ENCODE measurements at places on chromosomes 7 and 10.

GRCh38 chr10:31317652-31318381 lies 1.2 kb upstream of the ZEB1 start:
- peak; percentile 88 for DNase-seq

- DNase-seq, result peak; percentile 30
Observed at GRCh38 chr7:8131694-8132605, 130.0 kb downstream of the ICA1 start.

DNA sequence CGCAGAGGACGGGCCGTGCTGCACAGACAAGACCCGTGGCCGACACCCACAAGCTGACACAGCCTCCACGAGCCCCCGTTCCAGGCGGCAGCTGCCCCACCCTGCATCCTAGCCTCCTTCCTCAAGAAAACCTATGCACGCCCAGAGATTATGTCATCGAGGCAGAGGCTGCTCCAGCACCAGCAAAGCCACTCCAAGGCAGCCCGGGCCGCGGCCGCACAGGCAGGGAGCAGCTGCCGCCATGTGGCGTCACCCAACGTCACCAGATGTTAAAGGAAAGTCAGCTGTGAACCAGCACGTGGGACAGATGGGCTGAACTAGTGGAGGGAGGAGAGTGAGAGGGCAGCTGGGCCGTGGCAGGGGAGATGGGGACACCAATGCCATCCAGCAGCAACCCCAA lies 59.8 kb downstream of the STK32C start:
- DNase-seq, result no peak

DNA sequence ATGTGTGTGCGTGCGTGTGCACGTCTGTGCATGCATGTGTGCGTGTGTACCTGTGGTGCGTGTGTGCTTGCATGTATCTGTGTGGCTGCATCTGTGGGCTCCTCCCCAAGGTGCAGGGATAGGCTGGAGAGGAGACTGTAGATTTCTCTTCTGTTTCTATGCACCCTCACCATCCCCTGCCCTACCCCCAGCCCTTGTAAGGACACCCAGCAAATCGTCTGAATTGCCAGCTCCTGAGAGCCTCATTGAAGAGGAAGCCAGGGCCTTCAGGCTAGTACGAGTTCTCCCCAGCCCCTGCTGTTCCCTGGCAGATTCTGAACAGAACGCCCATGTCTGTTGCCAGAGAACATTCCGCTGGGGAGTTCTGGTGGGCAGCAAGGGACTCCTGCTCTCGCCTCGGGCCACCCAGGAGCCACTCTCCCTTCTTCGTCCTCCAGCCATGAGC lies 17.0 kb upstream of the TRIM8 start:
- DNase-seq, result no peak

DNA sequence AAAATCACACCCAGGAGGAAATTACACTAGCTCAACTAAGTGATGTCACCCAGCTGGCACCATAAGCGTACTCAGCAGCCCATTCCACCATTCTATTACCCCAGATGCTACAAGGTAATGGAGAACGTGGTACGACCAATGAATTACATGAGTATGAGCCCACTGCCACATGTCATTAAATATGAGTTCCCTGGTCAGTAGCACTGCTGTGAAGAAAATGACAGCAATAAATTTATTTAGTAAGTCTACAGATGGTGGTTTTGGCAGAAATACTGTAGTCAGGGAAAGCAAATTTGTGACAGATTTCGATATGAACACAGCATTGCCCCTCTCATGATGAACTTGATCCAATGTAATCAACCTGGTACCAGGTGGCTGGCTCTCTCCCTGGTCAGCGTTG lies 154.2 kb downstream of the VWC2 start:
- no peak for DNase-seq

DNA sequence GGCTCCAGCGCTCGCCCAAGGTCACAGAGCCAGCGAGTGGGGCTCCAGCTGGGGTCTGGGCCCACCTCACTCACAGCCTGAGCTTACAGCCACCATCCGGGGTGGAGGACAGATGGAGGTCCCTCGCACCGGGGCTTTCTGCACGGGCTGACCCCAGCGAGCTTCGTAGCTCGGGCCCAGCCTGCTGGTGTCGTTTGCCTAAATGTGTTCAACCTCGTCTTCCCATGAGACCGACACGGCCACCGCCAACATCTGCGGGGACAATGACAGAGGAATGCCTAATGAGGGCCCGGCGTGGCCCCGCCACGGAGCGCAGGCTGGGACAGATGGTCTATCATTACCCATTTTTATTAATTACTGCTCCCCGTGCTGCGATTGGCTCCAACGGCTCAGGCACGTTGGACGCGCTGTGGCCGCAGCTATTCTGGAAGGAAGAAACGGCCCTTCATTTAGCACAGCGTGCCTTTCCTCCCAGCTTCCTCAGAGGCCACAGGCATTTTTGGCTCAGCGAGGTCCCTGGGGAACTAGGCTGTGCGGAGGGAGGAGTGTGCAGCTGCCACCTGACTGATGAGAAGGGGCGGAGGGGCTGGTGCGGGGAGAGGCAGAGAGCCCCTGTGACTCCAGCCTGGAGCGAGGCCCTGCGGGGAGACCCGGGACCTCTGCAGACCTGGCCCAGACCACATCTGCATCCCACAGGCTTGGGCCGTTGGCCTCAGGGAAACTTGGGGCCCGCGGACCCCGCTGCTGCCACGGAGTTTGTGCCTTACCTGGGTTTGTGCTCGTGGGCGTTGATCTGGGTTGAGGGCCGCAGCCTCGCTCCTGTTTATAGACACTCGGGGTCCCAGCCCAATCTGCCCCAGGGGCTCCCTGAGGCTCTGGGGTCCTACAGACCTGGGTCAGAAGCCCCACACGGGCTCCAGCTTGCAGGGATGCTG lies 22.9 kb upstream of the ELFN1 start:
- no peak for DNase-seq

GRCh38 chr7:40739257-40739656 lies 604.5 kb downstream of the SUGCT start:
- DNase-seq, result no peak

GRCh38 chr7:6330657-6331056 lies 58.2 kb upstream of the CYTH3 start:
- no peak for DNase-seq

DNA sequence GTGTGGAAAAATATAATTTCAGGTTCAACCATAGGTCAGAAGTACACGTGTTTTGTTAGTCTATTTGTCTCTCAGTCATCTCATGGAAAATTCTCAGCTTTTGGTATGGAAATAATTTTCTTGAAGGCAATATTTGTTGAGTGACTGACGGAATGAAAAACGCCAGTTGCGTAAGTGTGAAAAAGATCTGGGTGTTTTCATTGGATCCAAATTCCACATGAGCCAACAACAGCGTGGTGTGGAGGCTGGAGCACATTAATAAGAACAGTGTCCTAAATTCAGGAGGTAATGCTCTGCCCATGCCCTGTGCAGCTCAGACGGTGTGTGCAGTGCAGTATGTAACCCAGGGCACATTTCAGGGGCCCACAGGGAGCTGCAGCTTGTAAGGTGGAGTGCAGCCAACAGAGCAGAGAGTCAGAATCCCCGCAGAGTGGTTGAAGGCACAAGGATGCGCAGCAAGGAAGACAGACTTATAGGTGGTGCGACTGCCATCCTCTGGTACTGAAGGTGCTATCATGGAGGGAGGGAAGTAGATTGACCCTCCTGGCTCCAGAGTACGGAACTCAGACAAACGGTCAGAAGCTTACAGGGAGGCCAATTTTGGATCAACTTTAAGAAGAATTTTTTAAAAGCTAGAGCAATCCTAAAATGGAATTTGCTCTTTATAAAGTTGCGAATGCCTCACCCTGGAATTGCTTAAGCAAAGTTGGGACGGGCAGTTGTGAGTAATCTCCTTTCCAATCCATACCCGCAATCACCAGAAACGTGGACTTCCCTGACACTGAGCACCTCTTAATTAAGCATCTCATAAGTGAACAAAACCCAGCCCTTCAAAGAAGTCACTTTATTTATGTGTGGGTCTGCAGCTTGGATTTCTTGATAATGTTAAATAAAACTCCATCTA lies 38.0 kb downstream of the EGFR start:
- DNase-seq, result no peak

DNA sequence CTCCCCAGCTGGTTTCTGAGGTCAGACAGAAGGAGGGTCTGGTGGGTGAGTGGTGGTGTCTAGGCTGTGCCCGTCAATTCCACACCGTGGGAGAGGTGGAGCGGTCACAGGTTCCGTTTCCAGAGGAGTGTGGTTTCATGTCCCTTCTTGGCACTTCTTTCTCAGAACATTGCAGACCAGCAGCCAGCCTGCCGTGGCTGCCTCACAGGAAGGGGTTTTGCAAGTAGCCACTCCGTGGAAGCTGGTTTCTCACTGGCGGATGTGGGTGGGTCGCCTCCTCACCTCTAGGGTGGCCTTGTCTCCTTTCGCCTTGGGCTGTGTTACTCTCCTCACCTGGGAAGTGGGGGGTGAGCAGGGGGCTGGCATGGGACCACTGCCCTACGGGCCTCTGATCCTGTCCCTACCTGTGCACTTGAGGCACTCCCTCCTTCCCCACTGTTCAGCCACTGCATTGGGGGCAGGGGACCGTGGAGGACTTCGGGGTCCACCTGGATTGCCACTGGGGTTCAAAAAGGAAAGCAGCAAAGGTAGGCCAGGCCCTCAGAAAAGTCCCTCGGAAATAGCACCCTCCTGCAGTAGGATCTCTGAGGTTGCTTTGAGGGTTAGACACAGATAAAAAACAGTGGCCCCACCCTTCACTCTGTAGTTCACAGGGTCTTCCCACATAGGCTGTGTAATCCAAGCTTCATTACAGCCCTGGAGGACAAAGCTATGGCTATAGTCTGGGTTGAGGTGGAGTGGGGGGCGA lies 33.9 kb downstream of the TSPAN14 start:
- peak; percentile 80 for DNase-seq

DNA sequence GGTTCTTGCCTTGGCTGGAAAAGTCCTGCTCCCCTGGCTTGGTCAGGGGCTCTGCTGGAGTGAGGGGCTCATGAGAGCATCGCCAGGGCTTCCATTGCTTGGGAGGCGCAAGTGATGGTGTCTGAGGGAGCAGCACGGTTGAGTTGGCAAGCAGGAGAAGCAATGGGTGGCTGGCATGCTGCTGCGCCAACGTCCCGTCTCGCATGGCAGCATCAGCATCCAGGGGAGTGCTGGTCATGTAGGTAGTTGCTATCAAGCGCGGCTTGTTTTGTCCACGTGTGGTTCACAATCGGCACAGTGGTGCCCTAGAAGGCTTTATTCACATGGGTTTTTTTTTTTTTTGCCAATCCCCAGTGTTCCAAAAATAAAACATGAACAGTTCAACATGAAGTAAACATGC lies 3.8 kb downstream of the PYROXD2 start:
- no peak for DNase-seq

DNA sequence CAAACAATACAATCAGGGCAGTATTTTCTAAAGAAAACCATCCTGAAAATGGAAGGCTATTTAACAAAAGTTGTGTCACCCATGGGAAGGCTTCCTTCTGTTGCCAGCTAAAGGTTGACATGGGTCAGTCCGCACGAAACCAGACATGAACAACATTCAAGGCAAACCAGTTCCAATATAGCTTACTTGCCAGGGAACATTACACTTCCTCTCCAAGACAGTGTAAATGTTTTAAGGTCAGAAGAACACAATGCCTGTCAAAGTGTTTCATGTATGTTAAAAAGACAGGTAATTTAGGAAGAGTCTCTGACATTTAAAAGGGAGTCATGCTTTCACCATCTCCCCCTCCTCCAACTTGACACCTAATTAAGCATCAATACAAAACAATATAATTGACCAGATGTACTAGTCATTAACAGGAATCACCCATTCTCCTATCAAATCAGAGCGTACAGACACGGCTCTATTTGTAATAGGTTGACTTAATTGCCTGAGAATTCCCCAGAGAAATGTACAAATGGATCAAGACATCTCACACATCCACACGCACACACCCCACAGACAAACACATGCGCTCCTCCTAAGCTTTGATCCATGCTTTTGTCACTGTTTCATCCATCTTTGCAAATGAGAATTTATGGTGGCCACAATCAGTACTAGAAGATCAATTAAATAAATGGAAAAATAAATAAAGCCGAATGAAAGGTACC lies 69.5 kb downstream of the CACNA2D1 start:
- DNase-seq, result no peak

GRCh38 chr10:98338318-98338717 lies 70.3 kb upstream of the LOXL4 start:
- no peak for DNase-seq

DNA sequence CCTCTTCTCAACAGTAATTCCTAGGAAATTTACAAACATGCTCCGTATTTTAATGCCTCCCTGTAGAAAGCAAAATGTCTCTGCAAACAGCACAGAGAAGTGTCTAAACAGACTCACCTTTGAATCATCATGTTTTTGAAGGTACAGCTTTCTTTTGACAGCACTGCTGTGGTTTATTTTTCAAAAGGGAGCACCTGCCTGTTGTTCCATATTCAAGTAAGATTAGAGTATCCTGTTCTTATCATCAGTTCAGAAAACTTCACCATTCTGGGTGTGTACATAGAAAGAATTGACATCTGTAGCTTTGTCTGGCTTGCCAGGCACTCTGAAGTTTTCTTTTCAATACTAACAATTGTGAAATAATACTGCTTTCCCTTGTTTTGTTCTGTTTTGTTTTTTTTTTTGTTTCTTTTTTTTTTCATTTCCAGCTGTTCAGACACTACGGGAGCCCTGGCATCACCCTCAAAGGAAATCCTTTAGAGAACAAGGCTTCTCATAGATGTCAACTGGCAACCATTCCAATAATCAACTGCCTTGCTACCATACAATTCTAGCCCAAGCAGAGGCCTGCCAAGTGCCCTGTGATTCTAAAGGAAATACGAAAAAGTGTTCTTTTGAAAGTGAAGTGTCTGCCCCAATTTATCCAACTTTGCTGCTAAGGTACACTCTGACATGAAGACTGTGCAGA lies 275.9 kb downstream of the PRPF18 start:
- DNase-seq, result no peak

DNA sequence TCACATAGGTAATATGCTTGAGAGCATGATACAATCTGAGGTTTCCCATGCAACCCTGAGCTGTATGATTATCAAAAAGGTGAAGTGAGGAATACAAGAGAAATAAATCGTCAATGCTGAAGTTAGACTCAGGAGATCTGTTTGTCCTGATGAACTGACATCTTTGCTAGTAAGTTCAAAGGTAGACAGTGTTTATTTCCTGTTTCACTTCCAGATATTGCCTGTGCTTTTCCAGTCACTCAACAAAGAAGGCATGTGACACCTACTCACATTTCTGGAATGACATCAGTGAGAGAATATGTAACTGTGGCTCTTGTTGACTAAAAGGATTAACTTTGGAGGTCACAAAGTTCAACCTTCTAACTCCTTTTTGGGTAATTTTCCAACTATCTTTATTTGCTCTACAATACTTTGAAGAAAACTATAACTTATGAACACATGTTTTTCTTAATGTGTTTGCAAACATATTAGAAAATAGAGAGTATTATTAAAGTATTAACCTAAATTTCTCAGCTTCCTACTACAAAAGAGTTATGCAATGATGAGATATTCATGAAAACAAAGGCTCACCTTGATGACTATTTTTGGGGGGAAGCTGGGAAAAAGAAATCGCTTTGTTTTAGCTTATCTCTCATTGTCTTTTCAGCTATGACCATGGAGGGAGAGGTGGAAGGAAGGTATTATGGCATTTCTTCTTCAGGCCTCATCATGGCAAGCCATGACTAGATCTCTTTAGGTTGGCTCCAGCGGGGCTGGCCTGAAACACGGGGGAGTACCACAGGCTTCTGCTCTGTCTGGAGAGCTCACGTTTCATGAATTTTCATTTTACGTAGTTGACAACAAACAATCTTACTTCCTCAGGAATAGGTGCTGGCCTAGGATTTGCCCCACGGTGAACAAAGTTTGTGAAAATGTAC lies 214.7 kb upstream of the SLC26A5 start:
- no peak for DNase-seq

GRCh38 chr7:120526902-120527509 lies 254.0 kb downstream of the KCND2 start:
- no peak for DNase-seq
